ENCODE measurements at places on chromosomes 16 and 17. TPM values are rescaled to one million over a fixed set of nuclear protein-coding genes. Genes with fewer than 3 reads are reported as not detected.

Gene PMP22
- not detected for polyA plus RNA-seq

Gene LITAFD
- polyA plus RNA-seq: not detected

Gene ARHGAP27
- 30.6 TPM for polyA plus RNA-seq

Gene RRAD
- polyA plus RNA-seq: not detected

Gene TMEM238L
- polyA plus RNA-seq: not detected

Gene IL34
- polyA plus RNA-seq: not detected

Gene DHRS7C
- not detected for polyA plus RNA-seq

Gene ABCC3
- not detected for polyA plus RNA-seq

Gene CHMP6
- polyA plus RNA-seq: 36.7 TPM

Gene KRT28
- not detected for polyA plus RNA-seq

Gene SLFN14
- polyA plus RNA-seq: 0.18 TPM

Gene KRTAP1-1
- polyA plus RNA-seq: not detected

Gene DNAI2
- not detected for polyA plus RNA-seq

Gene HYDIN
- polyA plus RNA-seq: not detected

Gene CLEC18A
- 0.37 TPM for polyA plus RNA-seq

Gene ACSM2B
- not detected for polyA plus RNA-seq

Gene KRTAP4-1
- polyA plus RNA-seq: not detected

Gene SLC39A11
- 20.0 TPM for polyA plus RNA-seq

Gene CSH2
- polyA plus RNA-seq: not detected

Gene TP53TG3B
- polyA plus RNA-seq: not detected

Gene TNFSF13
- polyA plus RNA-seq: 0.68 TPM
